ENCODE measurements at places on chromosomes 6 and 20.

DNA sequence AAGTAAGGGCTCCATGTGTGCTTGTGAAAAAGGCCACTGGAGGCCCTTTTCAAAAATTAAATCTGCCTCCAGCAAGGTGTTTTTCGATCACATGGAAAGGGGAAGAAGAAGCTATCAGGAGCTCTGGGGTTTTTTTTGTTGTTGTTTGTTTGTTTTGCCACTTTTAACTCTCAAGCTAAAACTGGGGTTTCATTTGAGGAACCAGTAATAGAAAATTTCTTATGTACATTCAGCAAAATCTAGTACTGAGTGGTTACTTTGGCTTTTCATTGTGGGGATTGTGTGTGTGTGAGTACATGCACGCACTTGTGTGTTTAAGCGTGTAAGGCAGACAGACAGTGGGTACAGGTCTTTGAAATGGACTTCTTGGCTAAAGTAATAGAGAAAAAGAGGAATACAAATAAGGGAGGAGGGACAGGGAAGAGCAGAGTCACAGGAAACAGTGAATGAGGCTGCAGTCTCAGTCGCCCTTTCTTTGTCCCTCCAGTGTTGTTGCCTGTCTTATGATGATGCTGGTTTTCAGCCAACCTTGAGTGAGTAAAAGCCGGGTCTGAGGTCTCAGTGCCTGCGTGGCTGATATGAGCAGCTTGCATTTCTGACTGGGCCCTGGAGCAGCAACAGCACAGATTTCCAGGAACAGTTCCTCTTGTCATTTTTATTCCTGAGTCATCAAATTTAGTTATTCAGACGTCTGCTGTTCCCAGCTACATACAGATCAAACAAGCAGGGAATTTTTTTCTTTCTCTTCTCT, 26.2 kb downstream of the SLC16A10 start:
- no peak for DNase-seq

GRCh38 chr6:13725052-13725451, 13.4 kb upstream of the RANBP9 start:
- DNase-seq = no peak

DNA sequence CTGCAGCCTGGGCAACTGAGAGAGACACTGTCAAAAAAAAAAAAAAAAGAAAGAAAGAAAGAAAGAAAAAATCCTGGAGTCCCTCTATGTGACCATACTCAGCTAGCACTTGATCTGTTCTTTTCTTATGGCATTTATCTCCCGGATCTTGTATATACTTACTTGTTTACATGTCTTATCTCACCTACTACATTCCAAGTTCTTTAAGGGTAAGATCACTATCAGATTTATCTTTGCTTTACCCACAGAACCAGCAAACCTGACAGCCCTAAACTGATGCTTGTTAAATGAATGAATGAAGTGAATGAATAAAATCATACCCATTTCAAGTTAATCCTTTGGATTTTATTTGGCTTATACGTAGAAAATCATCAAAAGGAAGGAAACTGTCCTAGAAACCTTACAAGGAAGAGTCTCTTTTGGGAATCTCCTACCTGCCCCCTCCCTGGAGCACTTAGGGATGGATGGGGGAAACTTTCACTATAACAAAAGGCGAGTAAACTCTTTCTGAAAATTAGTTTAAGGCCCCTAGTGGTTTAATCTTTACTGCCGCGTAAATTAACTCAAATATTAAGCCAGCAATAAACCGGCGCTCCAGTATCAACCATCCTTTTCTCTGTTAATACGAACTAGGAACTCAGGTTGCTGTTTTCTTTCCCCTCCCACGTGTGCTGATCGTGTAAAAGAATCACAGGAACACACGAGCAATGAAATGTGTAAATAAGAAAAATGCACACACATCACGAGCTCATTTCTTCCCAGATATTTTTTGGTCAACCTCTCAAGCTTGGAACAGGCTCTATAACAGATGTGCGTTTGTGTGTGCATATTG, 1.3 kb upstream of the UTRN start:
- no peak for DNase-seq

DNA sequence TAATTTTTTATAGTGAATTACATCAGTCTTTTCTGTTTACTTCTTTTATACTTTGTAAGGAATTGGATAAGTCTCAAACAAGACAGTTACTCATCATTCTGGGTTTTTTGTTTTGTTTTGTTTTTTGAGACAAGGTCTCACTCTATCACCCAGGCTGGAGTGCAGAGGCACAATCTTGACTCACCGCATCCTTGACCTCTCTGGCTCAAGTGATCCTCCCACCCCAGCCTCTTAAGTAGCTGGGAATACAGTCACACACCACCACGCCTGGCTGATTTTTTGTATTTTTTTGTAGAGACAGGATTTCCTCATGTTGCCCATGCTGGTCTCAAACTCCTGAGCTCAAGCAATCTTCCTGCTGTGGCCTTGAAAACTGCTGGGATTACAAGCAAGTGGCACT, 524.3 kb downstream of the EYS start:
- DNase-seq = no peak

DNA sequence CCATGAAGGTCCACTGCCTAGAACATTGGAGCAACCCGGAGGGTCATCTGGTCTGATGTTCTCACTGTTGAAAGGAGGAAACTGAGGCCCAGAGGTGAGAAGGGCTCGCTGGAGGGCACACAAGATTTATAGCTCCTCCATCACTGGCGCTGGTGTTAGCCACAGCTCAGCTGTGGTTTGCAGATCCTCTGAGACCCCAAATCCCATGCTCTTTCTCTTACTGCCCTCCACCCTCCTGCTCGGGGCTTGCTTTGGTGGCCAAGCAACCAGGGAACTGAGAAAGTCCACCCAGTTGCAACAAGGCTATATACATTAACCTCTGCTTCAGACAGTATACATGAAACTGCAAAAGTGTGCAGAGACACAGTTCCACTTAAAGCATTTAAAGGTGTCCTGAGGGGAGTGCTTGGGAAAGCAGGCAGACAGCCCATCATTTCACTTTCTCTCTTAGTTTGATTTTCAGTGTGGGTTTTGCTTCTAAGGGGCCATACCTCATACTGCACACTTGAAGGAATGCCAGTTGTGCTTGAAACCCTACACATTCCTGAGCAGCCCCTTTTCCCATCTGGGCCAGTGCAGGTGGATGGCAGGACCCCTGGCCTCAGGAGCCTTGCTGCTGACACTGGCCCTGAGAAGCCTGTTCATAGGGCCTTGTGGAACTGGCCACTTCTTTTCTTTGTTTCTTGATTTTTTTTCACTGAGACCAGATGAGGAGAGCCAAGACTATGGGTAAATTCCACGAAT, 347.6 kb downstream of the CDC5L start:
- no peak for DNase-seq

DNA sequence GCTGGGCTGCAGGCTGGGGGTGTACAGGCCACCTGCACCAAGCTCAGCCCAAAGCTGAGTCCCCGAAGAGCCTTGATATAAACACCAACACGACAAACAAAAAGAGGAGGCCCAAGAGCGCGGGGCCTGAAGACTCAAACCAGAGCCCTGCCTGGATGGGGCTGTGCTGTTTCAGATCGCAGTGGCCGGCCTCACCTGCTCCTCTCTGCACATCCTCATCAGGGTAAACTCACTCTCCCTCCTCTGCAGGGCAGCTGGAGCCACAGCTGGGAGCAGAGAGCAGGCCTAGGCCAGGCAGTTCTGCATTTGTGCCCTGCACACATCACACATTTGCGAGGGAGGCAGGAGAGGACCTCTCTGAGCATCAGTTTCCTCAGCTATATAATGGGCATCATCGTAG, 3.7 kb upstream of the RBM38 start:
- no peak for DNase-seq

- DNase-seq = no peak
These were observed 4.7 kb upstream of the ADGRF5 start for GRCh38 chr6:46926481-46926880.
